ENCODE measurements at places on chromosomes 5 and 9.

DNA sequence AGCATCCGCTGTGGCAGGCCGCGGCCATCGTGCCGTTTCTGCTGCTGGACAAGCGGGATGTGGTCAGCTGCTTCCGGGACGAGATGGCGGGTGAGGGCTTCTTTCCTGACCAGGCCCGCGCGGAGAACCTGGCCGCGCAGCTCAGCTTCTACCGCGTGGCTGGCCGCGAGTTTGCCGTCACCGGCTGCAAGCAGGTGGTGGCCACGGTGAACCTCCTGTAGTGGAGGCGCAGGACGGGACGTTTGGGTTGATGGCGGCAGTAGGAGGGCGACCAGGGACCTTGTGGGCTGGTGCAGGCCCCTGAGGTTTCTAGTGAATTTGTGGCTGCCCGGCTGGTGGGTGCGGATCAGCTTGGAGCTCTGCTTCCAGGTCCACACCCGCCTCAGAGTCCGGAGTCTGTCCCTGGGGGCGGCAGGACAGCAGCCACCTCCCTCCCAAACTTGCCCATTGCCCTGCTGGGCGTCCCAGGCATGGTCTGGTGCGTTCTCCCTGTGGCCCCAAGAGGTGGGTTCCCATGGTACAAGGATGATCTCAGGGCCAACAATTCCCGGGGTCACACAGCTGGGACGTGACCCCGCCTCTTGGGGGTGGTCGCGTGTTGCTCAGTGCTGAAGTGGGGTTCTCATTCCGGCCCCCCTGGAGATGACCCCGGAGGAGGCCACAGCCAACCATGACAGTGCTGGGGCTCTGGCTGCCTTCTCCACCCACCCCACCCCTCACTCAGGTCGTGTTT lies 2.4 kb downstream of the TOR4A start:
- DNase-seq: no peak

DNA sequence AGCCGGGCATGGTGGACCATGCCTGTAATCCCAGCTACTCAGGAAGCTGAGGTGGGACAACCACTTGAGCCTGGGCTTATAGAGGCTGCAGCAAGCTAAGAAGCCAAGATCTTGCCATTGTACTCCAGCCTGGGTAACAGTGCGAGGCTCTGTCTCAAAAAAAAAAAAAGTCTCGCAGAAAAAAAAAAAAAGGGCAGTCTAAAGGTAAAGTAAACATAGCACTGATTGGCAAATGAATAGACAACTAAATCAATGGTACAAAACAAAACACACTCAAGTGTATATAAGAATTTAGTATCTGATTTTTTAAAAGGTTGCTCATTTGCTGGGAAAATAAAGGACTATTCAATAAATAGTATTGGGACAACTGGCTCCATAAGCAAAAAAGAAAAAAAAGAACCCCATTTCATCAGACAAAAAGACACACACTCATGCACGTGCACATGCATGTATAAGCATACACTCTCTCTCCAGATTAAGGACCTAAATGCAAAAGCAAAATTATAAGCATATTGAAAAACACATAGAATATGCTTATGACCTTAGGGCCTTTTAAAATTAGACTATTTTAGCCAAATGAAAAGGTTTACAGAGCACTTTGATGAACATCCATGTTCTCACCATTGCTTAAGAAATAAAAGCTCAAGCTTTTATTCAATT lies 5.7 kb downstream of the IL6ST start:
- DNase-seq: no peak

DNA sequence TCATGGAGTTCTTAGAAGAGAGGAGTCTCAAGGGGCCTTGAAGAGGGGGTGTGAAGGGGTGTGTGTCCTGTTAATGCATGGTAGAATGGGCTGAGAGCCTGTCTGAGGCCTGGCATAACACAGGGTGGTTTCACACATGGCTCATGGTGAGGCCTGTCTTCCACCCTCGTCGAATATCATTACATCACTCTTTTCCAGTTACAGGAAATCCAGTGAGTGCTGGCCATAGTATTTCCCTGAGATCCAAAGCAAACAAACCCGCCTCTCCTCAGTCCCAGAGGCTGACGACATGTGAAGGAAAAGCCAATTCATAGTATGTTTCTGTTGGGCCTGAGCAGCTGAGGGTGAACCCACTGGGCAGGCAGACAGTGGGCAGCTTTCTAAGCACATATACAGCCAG lies 159.4 kb upstream of the NR3C1 start:
- no peak for DNase-seq

DNA sequence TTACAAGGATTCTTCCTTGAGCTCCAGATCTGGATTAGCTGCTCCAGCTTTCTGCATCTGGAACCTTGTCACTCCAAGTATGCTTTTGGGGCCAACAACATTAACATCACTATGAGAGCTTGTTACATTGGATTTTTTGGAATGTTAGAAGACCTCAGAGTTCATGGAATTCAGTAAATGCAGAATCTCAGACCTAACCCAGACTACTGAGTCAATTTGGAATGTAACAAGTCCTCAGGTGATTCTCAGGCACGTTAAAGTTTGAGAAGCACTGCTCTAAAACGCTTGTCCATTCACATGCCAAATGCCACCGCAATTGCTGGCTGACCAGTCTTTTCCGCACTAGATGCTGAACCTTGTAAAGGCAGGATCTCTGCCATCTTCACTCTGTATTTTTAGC lies 251.4 kb upstream of the TRIM32 start:
- no peak for DNase-seq

DNA sequence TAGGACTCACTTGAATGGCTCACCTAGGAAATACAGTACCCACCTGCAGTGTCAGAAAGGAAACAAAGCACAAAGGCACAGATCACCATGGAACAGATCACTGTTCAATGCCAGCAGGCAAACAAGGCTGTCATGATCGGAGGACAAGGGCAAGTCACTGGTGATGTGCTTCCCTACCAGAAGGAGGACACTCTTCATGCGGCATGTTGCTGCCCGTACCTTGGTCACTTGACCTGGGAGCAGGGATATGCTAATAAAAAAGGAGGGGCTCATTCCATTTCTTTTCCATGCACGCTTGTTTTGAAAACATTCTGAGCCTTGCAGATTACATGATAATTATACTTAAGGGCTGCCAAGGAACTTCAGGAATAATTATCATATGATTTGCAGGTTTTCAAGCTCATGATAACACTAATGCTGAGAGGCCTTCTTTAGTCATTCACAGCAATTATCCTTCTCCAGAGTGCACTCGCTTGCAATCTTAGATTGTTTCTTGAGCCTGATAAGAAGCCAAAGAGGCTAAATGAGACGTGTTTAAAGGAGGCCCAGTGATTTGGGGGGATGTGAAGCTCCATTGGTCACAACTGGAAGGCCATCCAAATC lies 36.1 kb upstream of the STARD4 start:
- no peak for DNase-seq

- DNase-seq: no peak
Measured at GRCh38 chr9:116087246-116087645, 66.3 kb upstream of the PAPPA start.

GRCh38 chr5:89350684-89351083 lies 467.7 kb upstream of the MEF2C start:
- no peak for DNase-seq

GRCh38 chr5:36600917-36601527 lies 5.4 kb upstream of the SLC1A3 start:
- peak; percentile 41 for DNase-seq

- DNase-seq: no peak
Measured at GRCh38 chr5:98570010-98570409, 203.5 kb upstream of the RGMB start.

GRCh38 chr9:116895961-116896360 lies 208.9 kb downstream of the TRIM32 start:
- no peak for DNase-seq

GRCh38 chr9:94692601-94693000 lies 33.9 kb upstream of the AOPEP start:
- DNase-seq: no peak
